ENCODE measurements at places on chromosomes 3 and 15.

- DNase-seq = no peak
Measured at GRCh38 chr3:64974401-64974800, 286.6 kb upstream of the ADAMTS9 start.

- no peak for DNase-seq
Measured at GRCh38 chr15:78179286-78179840, 30.2 kb downstream of the IDH3A start.

- peak; percentile 78 for DNase-seq
Measured at GRCh38 chr3:62876064-62876463, 848 bp upstream of the CADPS start.

- DNase-seq = no peak
Measured at GRCh38 chr3:159301961-159302360, 500.1 kb downstream of the MFSD1 start.

- DNase-seq = no peak
Measured at GRCh38 chr3:189512039-189512438, 119.2 kb upstream of the TP63 start.

- no peak for DNase-seq
Measured at GRCh38 chr3:88150371-88150770, 612 bp downstream of the C3orf38 start.

GRCh38 chr15:60381148-60381788, 16.5 kb downstream of the ANXA2 start:
- DNase-seq = no peak
